ENCODE measurements at places on chromosomes 16 and 17. TPM values are rescaled to one million over a fixed set of nuclear protein-coding genes. Genes with fewer than 3 reads are reported as not detected.
A peak's percentile ranks its signal among the peaks of the same experiment; 100 is the strongest.

The EPN2 gene
- polyA plus RNA-seq, result 54.0 TPM

The FOXF1 gene
- polyA plus RNA-seq, result 4.6 TPM

GRCh38 chr16:59259950-59260319, 525.8 kb upstream of the GOT2 start:
- DNase-seq, result no peak

GRCh38 chr17:42720996-42721583, 23.8 kb downstream of the EZH1 start:
- peak; percentile 81 for DNase-seq

DNA sequence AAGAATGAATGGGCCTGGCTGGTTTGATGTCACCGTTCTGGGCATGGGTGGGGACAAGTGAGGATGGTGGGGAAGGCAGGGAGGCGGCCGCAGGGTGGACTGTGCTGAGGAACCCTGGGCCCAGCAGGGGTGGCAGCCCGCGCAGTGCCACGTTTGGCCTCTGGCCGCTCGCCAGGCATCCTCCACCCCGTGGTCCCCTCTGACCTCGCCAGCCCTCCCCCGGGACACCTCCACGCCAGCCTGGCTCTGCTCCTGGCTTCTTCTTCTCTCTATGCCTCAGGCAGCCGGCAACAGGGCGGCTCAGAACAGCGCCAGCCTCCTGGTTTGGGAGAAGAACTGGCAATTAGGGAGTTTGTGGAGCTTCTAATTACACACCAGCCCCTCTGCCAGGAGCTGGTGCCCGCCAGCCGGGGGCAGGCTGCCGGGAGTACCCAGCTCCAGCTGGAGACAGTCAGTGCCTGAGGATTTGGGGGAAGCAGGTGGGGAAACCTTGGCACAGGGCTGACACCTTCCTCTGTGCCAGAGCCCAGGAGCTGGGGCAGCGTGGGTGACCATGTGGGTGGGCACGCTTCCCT, 6.5 kb upstream of the SERPINF1 start:
- DNase-seq, result no peak

GRCh38 chr16:72787514-72788268, 260.2 kb downstream of the ZFHX3 start:
- peak; percentile 97 for DNase-seq

DNA sequence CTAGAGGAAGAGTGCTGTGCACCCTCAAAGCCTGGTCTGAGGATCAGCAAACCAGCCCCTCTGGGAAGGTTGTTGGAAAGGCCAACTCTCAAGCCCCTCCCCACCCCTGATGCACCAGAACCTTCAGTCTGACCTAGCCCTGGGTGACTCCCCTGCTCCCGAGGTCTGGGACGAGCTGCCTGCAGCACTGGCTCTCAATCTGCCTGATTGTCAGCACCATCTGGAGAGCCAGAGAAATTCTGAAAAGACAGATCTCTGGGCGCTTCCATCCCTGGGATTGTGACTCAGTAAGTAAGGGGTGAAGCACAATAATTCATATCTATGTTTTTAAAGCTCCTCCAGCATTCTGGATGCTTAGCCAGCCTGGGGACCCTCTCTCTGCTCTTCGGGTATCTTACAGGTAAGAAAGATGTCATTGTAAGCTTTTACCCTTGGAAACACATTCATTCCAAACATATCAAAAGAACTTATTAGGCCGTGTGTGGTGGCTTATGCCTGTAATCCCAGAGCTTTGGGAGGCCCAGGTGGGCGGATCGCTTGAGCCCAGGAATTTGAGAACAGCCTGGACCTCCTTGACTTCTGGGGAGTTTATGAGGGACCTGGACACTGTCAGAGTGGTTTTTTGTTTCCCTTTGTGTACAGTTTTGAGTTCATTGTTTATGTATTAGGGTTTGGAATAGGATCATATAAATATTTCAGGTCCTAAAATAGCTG, 147.5 kb downstream of the KCNJ12 start:
- no peak for DNase-seq

GRCh38 chr17:73972056-73972455, 231.4 kb upstream of the RPL38 start:
- no peak for DNase-seq

- no peak for DNase-seq
Measured at GRCh38 chr16:50069060-50069459, 3.3 kb downstream of the HEATR3 start.

The HSD17B2 gene
- not detected for polyA plus RNA-seq

The CDH16 gene
- not detected for polyA plus RNA-seq

DNA sequence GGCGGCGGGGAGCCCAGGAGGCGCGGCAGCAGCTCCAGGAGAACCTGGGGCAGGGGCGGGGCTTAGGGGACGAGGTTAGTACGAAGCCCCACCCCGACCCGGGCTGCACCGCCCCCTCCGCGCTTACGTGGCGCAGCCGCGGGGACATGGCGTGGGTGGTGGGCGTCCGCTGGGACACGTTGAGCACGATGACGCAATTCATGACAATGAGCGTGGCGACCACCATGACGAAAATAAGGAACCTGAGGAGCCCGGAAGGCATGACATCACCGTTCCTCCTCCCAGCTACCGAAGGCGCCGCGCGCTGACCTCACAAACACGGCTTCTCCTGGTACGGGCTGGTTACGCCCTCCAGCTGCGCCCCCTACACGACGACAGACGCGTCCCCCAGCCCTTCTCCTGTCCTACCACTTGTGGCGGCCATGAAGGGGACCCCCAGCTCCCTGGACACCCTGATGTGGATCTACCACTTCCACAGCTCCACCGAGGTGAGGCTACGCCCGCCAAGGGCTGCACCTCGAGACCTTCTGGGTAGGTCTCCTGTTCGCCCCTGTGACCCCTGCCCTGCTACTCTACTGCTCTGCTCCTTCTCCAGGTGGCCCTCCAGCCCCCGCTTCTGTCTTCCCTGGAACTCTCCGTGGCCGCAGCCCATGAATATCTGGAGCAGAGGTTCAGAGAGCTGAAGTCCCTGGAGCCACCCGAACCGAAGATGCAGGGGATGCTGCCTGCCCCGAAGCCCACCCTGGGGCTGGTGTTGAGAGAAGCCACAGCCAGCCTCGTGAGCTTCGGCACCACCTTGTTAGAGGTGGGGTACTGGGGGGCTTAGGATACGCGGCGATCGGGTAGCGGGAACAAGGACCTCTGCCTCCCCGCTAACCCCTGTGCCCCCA, at the start of gene C17orf107:
TSS of gene C17orf107 (plus strand) at position 196 of the 890 bp plus-strand sequence. CDS start at position 423, 227 bp downstream.
- peak; percentile 95 for DNase-seq

The PYDC1 gene
- polyA plus RNA-seq, result not detected

DNA sequence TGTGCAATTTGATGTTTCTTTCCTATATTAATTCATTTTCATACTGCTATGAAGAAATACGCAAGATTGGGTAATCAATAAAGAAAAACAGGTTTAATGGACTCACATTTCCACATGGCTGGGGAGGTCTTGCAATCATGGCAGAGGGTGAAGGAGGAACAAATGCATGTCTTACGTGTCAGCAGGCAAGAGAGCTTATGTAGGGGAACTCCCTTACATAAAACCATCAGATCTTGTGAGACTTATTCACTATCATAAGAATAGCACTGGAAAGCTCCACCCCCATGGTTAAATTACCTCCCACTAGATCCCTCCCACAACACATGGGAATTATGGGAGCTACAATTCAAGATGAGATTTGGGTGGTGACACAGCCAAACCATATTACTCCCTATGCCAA, 418.9 kb upstream of the MAF start:
- DNase-seq, result no peak

The NUPR1 gene
- 334 TPM for polyA plus RNA-seq

The CACNA1H gene
- polyA plus RNA-seq, result not detected

The KIF2B gene
- polyA plus RNA-seq, result not detected

- peak; percentile 96 for DNase-seq
Measured at GRCh38 chr16:57535680-57536305, 578 bp downstream of the CCDC102A start.

DNA sequence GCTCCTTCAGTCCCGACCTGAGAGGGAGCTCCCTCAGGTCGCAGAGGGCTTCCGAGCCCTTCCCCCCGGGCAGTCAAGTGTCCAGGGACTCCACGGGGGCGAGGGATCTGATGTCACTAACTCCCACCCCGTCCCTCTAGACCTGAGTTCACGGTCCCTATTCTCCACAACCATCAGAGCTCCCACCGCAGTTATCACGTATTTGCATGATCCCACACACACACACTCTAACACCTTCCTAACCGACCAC, 3.7 kb upstream of the PER1 start:
- no peak for DNase-seq

The SULT1A2 gene
- polyA plus RNA-seq, result not detected

DNA sequence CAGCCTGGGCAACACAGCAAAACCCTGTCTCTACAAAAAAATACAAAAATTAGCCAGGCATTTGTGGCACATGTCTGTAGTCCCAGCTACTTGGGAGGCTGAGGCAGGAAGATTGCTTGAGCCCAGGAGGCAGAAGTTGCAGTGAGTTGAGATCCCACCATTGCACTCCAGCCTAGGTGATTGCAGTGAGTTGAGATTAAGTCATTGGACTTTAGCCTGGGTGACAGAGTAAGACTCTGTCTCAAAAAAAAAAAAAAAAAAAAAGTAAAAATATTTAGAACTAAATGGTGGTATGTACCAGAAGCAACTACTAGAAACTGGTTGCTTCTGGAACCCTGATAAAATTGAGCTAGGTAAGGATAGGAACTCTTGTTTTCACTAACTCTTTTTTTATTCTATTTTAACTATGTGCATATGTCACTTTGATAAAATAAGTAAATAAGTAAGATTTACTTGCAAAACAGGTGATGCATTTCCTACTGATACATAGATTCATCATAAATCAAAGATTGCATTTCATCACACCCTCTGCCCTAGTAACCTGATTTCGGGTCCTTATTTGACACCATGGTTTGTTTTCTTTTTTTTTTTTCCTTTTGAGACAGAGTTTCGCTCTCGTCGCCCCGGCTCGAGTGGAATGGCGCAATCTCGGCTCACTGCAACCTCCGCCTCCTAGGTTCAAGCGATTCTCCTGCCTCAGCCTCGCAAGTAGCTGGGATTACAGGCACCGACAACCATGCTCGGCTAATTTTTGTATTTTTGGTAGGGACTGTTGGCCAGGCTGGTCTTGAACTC, 66.0 kb downstream of the USP32 start:
- no peak for DNase-seq

The OSBPL7 gene
- 1.4 TPM for polyA plus RNA-seq

GRCh38 chr17:77695386-77695785, 263.1 kb upstream of the TNRC6C start:
- no peak for DNase-seq

The ENKD1 gene
- 8.3 TPM for polyA plus RNA-seq

The ARHGAP44 gene
- polyA plus RNA-seq, result 0.33 TPM

The CAVIN1 gene
- 666 TPM for polyA plus RNA-seq

DNA sequence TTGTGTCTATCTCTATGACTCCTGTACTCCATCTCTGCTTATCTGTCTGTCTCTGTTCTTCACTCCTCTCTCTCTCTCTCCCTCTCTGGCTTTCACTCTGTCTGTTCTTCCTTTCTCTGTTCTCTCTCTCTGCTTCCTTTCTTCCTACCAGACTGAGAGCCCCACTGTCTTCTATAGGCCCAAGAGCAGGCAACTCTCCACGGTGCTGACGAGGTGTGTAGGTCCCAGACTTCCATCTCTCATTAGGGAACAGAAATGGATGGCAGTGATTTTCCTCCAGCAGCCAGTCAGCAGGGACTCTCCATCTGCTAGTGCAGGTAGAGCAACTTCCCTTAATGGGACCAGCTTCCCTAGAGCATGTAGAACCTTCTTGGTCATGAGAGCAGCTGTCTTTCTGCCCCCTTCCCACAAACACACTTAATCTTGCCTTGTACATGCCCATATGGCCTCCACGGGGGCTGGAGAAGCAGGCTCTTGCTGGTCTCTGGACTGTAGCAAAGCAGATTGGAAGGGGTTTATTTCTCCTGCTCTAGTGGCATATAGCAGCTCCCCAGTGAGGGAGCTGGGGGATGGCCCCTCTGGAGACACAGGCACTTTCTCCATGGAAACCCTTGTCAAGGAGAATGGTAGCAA, 47.8 kb upstream of the NLRP1 start:
- peak; percentile 32 for DNase-seq

DNA sequence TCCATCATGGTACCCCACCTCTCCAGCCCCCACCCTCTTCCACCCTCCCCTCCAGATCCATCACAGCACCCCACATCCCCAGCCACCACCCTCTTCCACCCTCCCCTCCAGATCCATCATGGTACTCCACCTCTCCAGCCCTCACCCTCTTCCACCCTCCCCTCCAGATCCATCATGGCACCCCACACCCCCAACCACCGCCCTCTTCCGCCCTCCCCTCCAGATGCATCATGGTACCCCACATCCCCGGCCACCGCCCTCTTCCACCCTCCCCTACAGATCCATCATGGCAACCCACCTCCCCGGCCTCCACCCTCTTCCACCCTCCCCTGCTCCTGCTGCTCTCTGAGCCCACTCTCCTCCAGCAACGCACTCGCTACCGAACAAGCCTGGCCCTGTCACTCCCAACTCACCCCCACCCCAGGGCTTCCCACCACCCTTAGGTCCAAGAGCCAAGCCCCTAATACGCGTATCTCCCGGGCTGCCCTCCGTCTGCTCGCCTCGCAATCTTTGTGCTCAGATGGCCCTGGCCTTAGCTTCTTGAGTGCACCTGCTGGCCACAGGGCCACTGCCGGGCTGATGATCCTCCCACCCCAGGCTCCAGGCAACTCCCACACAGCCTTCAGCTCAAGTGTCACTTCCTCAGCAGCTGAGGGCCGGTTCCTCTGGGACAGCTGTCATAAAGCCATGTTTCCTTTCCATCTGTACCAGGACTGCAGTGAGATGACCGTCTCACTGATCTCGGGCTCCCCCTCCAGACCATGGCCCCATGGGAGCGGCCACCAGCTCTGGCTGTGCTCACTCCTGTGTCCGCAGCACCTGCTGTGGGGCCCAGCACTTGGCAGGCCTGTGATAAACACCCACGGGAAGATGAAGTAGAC, 25.5 kb downstream of the KDM8 start:
- no peak for DNase-seq

DNA sequence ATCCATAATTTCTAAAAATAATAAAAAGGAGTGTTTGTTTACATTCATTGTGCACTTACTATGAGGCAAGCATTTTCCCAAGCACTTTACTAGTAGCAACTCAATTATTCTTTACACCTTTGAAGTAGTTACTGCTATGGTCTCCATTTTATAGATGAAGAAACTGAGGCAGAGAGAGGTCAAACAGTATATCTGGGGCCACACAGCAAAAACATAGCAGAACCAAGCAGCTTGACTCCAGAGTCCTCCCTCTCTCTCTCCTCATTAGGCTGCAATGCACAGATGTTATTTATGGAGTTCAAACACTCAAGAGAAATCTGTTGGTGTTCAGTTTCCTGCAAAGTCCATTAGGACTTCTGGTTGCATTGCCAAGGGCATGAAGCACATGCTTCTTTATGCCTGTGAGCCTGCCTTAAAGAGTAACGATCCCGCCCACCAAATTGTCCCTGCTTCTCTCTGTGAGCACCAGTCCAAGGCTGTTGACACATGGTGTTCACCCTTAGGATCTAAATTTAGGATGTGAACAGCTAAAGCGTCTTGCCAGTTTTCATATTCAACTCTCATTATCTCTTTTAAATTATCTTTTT, 44.0 kb downstream of the GPRC5B start:
- no peak for DNase-seq

DNA sequence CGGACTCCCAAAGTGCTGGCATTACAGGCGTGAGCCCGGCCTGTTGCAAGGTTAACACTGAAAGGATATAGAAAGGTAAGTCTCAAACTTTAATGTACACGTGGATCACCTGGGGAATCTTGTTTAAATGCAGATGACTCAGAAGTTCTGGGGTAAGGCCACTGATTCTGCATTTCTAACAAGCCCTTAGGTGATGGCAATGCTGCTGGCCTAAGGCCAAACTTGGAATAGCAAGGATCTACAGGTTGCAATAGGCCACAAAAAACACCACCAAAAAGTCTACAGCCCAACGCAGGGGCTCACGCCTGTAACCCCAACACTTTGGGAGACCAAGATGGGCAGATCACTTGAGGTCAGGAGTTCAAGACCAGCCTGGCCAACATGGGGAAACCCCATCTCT, 4.2 kb downstream of the CMTM4 start:
- no peak for DNase-seq

The SDR42E2 gene
- not detected for polyA plus RNA-seq
